ENCODE measurements at places on chromosomes 3 and 15. TPM values are rescaled to one million over a fixed set of nuclear protein-coding genes. Genes with fewer than 3 reads are reported as not detected.

GRCh38 chr15:96367311-96368200 is 37.1 kb downstream of the NR2F2 start:
- DNase-seq = no peak

DNA sequence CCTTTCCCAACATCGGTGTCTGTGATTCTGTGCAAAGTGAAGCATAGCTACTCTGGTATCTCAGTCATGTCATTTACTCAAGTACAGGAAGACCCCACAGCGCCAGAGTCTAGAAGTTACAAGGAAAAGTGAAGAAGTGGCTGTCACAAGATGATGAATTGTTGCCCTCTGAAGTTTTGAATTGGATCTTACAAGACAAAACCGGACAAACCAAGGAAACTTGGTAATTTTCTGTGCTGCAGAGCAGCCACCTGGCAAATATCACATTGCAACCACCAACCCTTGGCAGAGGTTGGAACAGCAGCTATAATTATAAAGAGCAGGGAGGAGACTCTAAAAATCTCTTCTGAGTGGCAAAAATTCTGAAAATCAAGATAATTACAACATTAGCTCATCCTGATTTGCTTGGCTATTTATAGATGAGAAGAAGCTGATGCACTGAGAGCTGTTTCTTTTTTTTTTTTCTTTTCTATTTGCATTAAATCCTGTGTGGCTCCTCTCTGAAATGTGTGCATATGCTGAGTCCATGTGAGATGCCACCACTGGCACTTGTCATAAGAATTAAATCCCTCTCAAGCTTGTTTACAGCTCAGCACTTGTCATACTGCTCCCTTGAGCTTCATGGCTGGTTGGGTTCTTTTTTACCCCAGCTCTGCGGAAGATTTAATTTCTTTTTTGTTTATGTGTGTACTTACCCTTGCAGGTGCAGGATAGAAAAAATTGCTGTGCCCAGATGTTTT is 68.0 kb upstream of the MNS1 start:
- no peak for DNase-seq

- no peak for DNase-seq
Measured at GRCh38 chr3:82001276-82001923, 240.0 kb upstream of the GBE1 start.

GRCh38 chr3:184237807-184238206 is 8.4 kb downstream of the VWA5B2 start:
- no peak for DNase-seq

DNA sequence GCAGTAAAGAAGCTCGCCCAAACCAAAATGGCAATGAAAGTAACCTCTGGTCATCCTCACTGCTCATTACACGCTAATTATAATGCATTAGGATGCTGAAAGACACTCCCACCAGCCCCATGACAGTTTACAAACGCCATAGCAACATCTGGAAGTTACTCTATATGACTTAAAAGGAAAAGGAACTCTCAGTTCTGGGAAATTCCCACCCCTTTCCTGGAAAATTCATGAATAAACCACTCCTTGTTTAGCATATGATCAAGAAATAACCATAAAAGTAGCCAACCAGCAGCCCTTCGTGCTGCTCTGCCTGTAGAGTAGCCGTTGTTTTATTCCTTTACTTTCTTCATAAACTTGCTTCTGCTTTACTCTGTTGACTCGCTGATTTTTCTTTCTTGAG is 164.6 kb downstream of the SMAD6 start:
- DNase-seq = no peak

The GOLGA8T gene
- total RNA-seq = not detected

The GASK1A gene
- not detected for total RNA-seq

The MME gene
- total RNA-seq = not detected

The LYZL4 gene
- total RNA-seq = not detected
